ENCODE measurements at places on chromosomes 4 and X.

- DNase-seq: no peak
These were observed 2241.9 kb downstream of the PCDH7 start for GRCh38 chr4:32962100-32962499.

- DNase-seq: no peak
These were observed 1269.0 kb downstream of the FSTL5 start for GRCh38 chr4:160894809-160895208.

GRCh38 chr4:147780137-147780777, 48.4 kb downstream of the ARHGAP10 start:
- DNase-seq: no peak

DNA sequence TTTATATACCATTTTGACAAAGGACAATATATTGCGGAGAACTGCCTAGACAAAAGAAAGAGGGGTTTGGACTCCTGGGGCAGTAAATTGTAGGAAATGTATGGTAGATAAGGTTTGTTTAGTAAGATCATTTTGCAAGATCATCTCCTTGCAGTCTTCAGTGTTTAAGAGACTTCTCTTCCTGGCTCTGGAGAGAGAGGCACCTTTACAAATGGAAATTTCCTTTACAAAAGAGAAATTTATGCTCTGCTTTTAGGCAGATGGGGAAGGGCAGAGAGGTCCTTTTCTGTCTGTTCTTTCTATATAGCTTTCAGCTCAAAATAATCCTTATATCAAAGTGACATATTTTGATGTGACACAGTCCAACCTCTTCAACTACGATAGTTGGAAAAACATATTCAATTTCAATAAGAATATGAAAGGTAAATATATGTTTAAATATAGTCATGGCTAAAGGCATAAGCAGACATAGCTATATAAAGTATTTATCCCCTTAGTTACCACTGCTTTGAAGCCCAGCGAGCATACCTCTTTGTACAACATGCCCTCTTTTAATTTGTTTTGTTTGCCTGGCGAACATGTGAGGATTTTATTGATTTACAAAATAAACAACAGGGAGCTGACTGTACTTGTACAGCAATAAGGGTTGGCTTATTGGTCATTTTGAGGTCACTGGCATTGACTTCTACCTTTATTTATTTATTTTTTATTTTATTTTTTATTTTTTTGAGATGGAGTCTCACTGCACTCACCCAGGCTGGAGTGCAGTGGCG, 65.2 kb downstream of the TRIM2 start:
- DNase-seq: no peak

- DNase-seq: no peak
These were observed 57.8 kb upstream of the HELT start for GRCh38 chr4:184960505-184960971.

DNA sequence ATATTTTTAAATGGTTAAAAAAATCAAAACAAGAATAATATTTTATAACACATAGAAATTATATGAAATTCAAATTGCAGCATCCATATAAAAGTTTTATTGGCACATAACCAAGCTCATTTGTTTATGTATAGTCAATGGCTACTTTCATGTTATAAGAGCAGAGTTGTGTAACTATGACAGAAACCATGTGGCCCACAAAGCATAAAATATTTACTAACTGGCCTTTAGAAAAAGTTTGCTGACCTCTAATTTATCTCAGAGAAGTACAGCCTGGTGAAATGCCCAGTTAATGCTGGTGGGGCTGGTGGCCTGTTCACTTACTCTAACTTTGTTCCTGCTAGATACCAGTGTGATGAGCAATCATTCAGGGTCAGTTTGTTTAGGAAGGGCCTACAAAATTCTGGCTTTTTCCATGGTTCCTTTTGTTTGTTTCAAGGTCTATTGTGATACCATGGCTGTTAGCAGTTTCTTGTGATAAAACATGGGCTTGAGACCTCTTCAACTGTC, 104.6 kb downstream of the PPP1R2C start:
- no peak for DNase-seq

DNA sequence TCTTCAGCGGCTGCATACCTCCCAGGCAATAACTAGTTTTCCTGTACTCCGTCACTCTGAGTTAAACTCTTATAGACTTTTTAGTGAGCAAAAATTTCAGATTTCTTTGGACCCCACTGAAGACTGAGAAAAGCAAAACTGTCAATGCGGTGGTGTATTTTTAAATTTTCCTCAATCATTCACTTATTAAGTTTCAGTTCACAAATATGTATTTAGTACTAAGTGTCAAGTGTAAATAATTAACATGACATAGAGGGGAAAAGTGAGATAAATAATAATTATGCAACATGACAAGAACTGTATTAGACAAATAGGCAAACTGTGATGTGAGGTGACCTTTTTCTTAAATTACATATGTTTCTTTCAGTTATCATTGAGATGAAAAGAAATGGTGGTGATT, 124.4 kb downstream of the NAF1 start:
- DNase-seq: no peak

DNA sequence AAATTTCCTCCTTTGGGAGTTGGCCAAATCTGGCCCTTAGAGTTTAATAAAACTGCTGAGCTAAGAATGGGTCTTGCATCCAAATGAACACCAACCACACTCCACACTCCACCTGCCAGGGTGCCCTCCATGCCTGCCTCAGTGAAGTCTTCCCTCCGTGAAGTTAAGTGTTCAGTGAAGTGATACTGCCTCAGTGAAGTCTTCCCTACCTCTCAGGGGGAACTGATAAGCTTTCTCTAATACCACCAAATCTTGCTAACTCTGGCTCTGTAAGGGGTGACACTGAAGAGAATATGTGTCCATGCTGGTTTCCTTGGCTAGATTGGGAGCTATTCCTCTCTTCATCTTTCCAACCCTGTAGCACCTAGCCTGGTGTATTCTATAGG, 27.9 kb downstream of the MED28 start:
- DNase-seq: no peak

GRCh38 chr4:112944006-112944405, 105.4 kb upstream of the ANK2 start:
- DNase-seq: no peak

GRCh38 chrX:101977106-101977505, 45.3 kb upstream of the ZMAT1 start:
- no peak for DNase-seq

DNA sequence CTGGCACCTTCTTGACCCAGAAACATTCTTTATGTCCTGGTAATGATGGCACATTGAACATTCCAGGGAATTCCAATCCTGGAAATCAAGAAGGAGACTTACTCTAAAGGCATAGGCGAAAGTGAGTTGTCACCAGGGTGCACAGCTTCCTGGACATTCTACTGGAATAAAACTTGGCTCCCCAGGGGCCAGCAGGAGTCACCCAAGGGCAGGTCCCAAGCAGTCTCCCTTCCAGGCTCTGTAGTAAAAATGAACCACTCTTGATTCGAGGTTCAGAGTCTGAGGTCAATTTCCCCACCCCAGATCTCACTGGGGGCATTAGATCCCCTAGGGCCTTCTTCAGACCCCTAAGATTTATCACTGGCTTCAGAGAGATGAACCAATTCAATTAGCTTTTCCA, 338.7 kb upstream of the GATB start:
- no peak for DNase-seq

- DNase-seq: no peak
These were observed 48.3 kb downstream of the RAI2 start for GRCh38 chrX:17812763-17813162.
